ENCODE measurements at places on chromosomes 4 and X.

- no peak for DNase-seq
These were observed 23.1 kb downstream of the ATP8A1 start for GRCh38 chr4:42633605-42634388.

- no peak for DNase-seq
These were observed 1.8 kb downstream of the PRDM8 start for GRCh38 chr4:80199004-80199560.

DNA sequence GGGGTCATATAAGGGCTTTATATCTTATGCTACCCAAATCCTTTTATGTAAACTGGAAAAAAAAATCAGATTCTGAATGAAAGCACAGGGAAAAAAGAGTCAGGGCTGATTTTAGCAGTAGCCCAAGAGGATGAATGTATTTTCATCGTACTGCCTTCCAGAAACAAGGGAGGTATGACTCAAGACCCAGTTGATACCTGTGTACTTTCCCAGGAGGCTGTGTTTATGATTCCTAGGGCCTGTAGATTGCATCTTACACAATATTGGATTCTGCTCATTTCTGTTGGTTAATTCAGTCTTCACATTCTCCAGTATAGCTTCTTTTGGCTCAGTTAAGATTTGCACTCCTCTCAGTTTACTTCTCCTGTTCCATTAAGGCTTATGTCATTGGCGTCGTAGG lies 127.9 kb upstream of the LIMCH1 start:
- no peak for DNase-seq

GRCh38 chr4:49032440-49033161 lies 46.5 kb downstream of the CWH43 start:
- no peak for DNase-seq

GRCh38 chr4:185716577-185717376 lies 95.2 kb downstream of the SORBS2 start:
- no peak for DNase-seq

DNA sequence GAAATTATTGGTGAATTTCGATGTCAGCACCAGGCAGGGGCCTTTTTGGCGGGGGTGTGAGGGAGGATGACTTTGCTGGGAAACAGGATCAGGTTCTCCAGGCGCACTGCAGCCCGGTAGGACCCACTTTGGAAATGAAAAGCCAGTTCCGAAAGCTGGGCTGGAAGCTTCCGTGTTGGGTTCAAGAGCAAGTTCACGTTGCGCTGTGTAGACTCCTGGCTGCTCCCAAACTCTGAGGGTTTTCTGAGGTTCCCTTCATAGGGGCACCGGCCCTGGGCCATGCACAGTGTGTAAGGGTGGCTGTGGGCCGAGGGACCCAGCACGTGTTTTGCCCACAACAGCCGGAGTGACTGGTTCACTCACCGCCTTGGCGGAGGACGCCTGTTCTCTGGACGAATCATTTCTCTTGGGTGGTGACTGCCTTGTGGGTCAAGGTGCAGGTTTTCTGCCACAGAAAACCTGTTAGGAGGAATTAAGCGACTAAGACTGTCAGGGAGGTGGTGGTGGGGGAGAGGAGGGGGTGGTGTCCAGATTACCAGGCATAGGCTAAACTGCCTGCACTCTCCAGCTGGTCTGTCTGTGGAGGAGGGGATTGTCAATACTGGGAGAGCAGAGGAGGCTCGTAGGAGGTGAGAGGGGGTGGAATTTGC lies 8.0 kb downstream of the SHOX start:
- no peak for DNase-seq

GRCh38 chr4:14835708-14836425 lies 166.4 kb upstream of the CPEB2 start:
- no peak for DNase-seq

GRCh38 chr4:77581724-77582123 lies 23.9 kb upstream of the CXCL13 start:
- DNase-seq: no peak

DNA sequence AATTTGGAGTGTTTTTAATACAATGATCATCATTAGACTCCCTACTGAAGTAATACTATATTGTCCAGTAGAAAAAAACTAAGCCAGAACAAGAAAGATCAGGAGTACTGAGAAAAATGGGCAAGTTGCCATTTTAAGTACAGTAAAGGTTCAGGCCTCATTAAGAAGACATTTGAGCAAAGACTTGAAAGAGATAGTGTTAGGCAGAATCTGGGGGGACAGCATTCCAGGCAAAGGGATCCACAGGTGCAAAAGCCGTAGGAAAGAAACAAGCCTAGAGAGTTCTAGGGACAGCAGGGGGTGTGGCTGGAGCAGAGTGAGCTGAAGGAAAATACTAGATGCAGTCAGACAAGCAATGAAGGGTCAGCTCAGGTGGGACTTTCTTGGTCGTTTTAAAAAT lies 58.1 kb upstream of the INTU start:
- no peak for DNase-seq

DNA sequence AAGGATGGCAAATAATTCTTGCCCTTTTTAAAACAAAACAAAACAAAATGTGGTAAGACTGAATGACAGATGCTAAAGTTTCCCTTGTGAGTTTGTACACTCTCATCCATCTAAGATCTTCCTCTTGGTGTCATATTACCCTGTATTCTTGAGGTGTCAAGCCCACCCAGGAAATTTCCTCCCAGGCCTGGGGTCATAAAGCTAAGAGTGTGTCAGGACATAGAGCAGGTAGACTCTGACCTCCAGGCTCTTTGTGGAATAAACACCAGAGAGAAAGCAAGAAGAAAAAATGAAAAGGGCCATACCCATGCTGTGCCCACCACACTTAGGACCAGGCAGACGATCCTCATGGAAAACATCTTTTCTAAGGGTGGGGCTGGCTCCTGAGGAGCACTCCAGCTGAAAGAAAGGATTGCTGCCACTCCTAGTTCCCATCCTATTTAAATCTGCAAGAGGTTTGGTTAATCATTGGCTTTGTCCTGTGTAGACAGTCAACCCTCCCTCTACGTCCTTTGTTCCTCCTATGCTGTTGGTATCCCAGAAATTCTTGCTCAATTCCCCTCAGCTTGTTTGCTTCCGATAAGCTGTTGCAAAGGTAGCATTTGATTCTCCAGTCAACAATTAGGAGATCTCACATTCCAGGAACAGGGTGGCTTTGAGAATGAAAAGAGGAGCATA lies at the start of gene FGA:
Gene FGA, minus strand, starts transcription at position 414 of the 678 bp plus-strand sequence. Its CDS starts 55 bp downstream, at position 359.
- DNase-seq: no peak

GRCh38 chr4:151202381-151202780 lies 74.6 kb upstream of the PRSS48 start:
- no peak for DNase-seq

- no peak for DNase-seq
These were observed 209.7 kb upstream of the BOD1L1 start for GRCh38 chr4:13836946-13837912.

DNA sequence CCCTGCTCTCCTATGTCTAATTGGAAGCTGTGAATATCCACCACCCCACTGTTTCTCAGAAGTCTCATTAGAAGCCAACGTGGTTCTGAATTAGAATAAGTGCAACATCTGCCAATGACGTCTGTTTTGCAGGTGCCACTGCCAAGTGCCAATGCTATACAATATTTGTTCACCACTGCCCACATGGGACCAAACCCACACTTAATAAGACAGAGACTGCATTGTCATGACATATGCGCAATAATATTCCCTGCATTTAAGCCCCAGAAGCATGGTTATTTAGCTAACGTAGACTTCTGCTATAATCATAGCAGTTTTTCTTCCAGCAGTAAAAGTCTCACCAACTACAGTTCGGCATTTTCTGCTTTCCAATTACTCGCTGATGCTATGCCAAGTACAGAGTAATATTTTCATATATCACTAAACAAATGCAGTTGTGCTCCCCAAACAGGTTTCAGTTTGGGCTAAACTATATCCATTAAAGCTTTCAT lies 262.5 kb upstream of the PCDH18 start:
- no peak for DNase-seq

- DNase-seq: no peak
These were observed 121.5 kb upstream of the ENPEP start for GRCh38 chr4:110354460-110354859.

DNA sequence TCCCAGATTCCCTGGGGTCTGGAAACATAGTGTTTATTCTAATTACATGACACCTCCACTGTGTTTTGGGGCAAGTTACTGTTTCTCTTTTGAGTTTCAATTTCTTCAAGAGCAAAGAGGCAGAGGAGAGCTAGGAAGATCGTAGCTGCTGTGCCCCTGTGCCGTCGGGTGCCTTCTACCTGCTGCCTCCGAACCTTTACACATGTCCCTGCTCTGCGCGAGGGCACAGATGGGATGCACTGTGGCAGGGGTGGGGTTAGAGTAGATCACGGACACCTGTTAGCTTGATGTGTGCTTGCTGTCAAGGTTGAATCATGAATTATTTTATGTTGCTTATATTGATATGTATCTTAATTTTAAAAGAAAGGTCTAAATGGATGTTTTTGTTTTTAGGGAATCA lies 71.1 kb upstream of the MSANTD1 start:
- no peak for DNase-seq

- DNase-seq: no peak
These were observed 78.8 kb upstream of the GPR174 start for GRCh38 chrX:79065696-79066095.

Measured in stimulated activated CD8-positive, alpha-beta memory T cell treated with anti-CD3 and anti-CD28 coated beads, Interleukin-2, amount 100 ng/mL, for 48 hours (primary cell).